ENCODE measurements at places on chromosomes 13 and 19. TPM values are rescaled to one million over a fixed set of nuclear protein-coding genes. Genes with fewer than 3 reads are reported as not detected.

GRCh38 chr19:5282901-5283300 lies 57.7 kb downstream of the PTPRS start:
- no peak for DNase-seq

- DNase-seq, result no peak
Measured at GRCh38 chr13:76667551-76667950, 218.7 kb downstream of the KCTD12 start.

DNA sequence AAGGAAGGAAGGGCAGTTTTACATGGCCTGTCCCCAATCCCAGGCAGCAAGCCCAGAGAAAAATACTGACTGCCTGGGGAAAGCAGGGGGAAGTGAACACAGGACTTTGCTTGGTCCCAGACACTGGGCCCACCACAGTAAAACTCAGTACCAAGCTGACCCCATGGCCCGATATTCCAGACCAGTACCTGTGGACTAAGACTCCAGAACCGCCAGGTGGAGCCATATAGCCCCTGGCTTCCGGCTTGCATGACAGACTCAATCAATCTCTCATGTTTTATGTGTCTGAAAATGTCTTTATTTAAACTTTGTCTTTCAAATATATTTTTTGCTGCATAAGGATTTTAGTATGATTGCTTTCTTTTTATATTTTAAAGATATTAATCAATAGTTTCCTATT lies 767.9 kb upstream of the SLITRK6 start:
- no peak for DNase-seq

GRCh38 chr19:55253842-55254624 lies 4.8 kb downstream of the PPP6R1 start:
- DNase-seq, result peak; percentile 75

GRCh38 chr19:47819858-47820257 lies 1.9 kb upstream of the CRX start:
- DNase-seq, result no peak

- no peak for DNase-seq
Measured at GRCh38 chr19:16506961-16507360, 10.8 kb downstream of the C19orf44 start.

- no peak for DNase-seq
Measured at GRCh38 chr13:50955241-50955640, 45.6 kb downstream of the RNASEH2B start.

- no peak for DNase-seq
Measured at GRCh38 chr19:35738021-35738886, 4.0 kb downstream of the IGFLR1 start.

DNA sequence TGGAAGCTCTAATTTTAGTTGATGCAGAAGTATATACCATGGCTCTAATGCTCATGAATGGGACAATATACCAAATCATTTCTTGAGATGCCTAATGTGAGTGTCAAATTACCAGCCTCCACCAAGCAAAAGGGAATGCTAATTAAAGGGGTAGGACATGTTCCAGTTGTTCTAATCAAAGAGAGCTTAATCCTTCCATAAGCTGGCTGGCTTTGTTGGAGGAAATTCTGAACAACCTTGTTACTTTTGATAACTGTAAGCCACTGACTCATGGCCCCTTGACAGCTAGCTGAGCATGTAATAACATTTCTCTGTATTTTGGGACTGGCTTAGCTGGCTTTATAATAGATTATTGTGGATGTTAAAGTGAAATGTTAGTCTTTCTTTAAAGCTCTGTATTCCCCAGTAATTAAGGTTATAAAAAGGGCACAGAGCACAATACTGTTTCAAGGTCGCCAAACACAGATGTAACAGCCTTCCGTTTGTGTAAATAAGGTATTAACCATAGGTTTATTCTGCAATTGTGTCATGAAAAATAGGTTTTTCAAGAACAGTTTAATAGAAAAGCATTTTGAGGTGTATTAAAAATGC lies 1194.0 kb downstream of the PCDH9 start:
- DNase-seq, result no peak

GRCh38 chr13:75934889-75935288 lies 298.8 kb downstream of the LMO7 start:
- DNase-seq, result no peak

DNA sequence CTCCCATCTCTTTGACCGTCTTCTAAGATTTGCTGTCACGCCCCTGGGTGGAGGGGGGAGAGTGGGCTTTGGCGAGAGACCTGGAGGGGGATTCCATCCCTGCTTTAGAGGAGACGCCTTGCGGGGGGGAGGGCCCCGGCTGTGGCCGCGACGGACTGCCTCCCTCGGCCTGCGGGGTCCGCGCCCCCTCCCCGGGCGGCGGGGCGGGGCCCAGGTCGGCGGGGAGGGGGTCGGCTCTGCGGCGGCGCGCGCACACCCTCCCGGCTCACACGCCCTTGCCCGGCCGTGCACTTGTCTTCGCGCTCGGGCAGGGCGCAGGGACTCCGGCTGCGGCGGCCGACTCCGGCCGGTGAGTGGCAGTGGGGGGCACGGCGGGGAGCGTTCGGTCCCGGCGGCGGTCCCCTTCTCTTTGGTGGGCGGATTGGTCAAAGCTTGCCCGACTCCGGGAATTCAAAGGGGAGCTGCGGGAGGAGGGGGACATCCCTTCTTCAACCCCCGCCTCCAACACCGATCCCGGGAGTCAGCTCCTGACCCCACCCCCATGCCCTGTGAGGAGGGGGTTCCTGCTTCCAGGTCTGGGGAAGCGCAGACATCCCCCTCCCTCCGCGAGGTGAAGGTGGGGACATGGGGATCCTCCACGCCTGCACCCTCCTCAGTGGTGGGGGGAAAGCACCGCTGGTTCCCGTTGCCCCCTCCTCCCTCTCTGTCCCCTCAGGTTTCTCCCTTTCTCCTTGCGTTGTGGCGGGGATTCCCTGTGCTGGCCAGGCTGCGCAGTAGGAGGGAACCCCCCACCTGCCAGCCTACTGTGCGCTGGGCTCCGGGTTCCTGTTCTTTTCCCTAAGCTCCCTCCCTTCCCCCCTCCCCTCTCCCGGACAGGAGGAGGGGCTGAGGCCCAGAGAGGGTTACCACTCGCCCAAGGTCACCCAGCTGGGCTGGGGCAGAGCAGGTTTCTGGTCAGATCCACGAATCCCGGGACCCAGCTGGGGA lies 14.6 kb upstream of the KCNN1 start:
- no peak for DNase-seq

- DNase-seq, result no peak
Measured at GRCh38 chr13:77619655-77620054, 77.8 kb upstream of the SLAIN1 start.

DNA sequence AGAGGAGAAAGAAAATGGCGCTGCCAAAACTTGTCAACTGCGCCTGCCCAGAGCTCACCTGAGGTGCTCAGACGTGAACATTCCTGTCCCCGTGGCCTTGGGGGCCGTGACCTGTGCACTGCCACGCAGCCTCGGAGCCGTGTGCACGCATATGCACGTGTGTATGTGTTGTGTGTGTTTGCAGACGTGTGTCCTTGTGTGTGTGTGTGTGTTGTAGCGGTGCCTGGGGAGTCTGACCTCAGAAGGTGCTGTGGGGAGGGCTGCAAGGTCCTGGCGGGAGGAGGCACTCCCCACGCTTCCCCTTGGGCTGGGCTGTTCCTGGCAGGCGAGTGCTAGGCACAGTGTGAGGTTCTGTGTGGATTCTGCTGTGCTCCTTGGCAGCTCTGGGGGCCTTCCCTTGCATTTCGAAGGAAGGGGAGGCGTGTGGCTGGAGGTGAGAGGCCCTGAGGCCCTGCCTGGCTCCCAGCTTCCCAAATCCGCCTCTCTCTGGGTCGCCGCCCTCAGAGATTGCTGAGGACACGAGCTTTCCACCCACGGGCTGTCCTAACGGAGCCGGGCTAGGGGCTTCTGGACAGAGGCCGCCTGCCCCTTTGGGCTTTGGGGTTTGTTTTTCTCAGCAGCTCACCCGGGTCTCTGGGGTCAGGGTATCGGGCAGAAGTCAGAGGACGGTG lies 4.5 kb downstream of the BSG start:
- DNase-seq, result no peak

- no peak for DNase-seq
Measured at GRCh38 chr13:113926301-113926761, 47.5 kb downstream of the C13orf46 start.

- peak; percentile 26 for DNase-seq
Measured at GRCh38 chr19:4534836-4535658, at the start of gene PLIN5. Gene PLIN5, minus strand, starts transcription at chr19:4535224. Its CDS starts 1,150 bp downstream, at chr19:4534074.

DNA sequence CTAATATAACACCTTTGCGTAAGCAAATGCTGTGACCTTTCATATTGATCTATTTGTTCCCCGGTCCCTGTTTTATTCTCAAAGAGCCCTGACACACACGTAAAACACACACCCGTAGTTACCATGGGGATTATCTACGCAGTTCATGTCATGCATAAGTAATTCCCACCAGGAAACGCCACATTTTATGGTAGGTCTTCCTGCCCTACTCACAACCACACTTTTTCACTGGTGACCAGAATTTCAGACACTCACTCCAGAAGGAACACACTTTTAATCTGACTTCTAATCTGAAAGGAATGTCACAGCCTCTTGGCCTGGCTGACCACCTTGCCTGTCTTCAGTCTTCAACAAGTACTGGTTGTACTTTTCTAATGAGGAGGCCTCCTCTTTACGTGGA lies 46.8 kb downstream of the SLC7A1 start:
- no peak for DNase-seq

DNA sequence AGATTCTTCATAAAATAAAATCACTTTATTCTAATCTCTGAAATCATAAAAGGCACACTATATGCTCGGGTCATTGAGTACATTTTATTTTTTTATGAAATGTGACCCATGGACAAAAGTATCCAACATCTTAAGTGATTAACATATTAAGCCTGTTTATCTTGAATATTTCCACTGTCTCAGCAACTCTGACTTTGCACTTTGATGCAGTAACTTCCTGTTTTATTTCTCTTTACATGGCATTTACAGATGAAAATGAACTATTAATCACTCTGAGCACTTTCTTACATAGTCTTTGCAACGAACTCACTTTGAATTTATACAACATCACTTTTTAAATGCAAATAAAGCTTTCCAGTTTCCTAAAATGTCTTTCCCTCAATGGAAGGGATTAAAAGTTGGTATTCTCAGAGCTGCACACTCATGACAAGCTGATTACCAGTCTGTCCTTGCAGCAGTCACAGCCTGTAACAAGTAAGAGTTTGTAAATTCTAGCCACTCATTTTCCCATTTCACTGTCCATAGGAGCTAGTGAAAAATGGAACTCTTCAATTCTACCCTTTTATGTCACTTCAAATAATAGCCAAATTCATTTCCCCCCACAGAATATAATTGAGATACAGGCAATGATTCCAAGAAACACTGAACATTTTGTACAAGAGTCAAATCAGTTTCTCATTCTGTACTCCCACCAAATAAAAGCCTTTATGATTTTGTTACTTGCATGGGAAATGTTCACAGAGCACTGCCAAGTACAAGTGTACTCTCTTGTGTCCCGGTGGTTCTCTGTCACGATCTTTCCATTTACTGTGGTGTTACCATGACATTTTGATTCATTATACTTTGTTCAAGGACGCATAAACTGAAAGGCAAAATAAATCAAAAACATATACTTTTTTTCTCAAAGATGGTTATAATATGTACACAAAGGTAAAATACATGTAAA lies 1968.9 kb downstream of the PCDH9 start:
- no peak for DNase-seq

DNA sequence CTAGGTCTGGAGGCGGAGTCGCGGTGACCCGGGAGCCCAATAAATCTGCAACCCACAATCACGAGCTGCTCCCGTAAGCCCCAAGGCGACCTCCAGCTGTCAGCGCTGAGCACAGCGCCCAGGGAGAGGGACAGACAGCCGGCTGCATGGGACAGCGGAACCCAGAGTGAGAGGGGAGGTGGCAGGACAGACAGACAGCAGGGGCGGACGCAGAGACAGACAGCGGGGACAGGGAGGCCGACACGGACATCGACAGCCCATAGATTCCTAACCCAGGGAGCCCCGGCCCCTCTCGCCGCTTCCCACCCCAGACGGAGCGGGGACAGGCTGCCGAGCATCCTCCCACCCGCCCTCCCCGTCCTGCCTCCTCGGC lies at the start of gene SLC5A5:
Gene SLC5A5 (plus strand): TSS at position 68 of the 373 bp plus-strand sequence. CDS start 375 bp downstream, outside the sequence.
- peak; percentile 28 for DNase-seq

- DNase-seq, result no peak
Measured at GRCh38 chr19:51786646-51787494, 8.1 kb upstream of the FPR3 start.

DNA sequence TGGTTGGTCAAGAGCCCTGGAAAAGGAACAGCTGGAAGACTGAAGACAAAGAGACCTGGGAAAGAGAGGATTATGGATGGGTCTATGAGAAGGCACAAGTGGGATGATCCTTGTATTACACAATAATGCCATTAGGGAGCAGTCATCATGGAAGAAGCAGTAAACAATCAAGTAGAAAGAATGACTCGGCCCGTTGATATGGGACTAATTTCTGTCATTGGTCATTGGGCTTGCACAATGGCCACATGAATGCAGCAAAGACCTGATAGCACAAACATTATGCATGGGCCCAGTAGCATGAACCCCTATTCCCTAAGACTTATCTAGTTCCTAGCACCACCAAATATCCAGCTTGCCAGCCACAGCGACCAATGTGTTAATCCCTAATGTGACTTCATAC lies 390.3 kb upstream of the ZNF507 start:
- DNase-seq, result no peak

- no peak for DNase-seq
Measured at GRCh38 chr13:72567566-72567965, 159.9 kb downstream of the MZT1 start.

GRCh38 chr19:45161738-45162607 lies 1.2 kb upstream of the NKPD1 start:
- no peak for DNase-seq

DNA sequence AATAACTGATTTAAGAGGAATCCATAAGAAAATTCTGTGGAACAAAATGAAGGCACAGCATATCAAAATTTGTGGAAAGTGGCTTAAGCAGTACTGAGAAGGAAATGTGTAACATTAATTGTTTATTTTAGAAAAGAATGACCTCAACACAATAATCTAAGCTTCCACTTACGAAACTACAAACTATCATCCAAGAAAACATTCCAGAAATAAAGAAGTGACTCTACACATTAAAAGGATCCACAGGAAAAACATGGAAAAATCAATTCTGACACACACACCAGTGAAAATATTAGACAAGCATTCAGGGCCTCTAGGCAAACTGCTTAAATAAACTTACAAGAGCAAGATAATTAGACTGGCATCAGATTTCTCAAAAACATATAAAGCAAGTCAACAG lies 14.0 kb downstream of the EXOSC8 start:
- no peak for DNase-seq

DNA sequence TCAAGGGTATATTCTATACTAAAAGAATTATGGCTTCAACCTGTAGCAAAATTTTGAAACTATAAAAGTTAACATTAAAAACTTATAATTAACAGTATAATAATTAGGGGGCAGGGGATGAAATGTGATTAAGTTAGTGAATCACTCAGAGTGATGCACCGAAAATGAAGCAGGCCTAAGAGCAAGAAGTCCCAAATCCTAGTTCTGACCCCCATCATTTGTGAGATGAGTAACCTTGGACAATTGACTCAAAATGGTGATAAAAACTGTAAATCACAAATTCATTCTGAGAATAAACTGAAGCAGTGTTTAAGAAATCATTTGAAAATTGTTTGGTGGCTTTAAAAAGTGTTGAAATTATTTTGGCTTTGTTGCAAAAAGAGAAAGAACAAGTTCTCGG lies 56.8 kb downstream of the KLF12 start:
- DNase-seq, result no peak

Gene CPB2
- total RNA-seq, result not detected

Gene DCT
- 0.20 TPM for total RNA-seq

Gene ZNF135
- 0.77 TPM for total RNA-seq

Gene HSH2D
- 76.9 TPM for total RNA-seq

Gene COL5A3
- 0.57 TPM for total RNA-seq

Gene FGF14
- total RNA-seq, result not detected

Gene C19orf73
- total RNA-seq, result 1.0 TPM

Gene ADGRE3
- total RNA-seq, result not detected

Gene RGL3
- total RNA-seq, result not detected

Gene CLEC4G
- total RNA-seq, result not detected

Gene PRR19
- 0.62 TPM for total RNA-seq

Gene SCGB2B2
- total RNA-seq, result 0.65 TPM

Gene CYP4F8
- not detected for total RNA-seq

Data from activated CD4-positive, alpha-beta T cell treated with anti-CD3 and anti-CD28 coated beads, Interleukin-2, amount 10 ng/mL, durations not matched to agents 7 days and 5 days (primary cell).